ENCODE measurements at places on chromosomes 5 and 9.

GRCh38 chr9:87607859-87608258 is 110.2 kb downstream of the DAPK1 start:
- DNase-seq = no peak

- DNase-seq = no peak
Observed at GRCh38 chr5:1268056-1268455, 26.8 kb downstream of the TERT start.

- no peak for DNase-seq
Observed at GRCh38 chr5:125558016-125558415, 811.6 kb upstream of the ZNF608 start.

GRCh38 chr9:92176068-92176799 is 61.0 kb upstream of the SPTLC1 start:
- no peak for DNase-seq

DNA sequence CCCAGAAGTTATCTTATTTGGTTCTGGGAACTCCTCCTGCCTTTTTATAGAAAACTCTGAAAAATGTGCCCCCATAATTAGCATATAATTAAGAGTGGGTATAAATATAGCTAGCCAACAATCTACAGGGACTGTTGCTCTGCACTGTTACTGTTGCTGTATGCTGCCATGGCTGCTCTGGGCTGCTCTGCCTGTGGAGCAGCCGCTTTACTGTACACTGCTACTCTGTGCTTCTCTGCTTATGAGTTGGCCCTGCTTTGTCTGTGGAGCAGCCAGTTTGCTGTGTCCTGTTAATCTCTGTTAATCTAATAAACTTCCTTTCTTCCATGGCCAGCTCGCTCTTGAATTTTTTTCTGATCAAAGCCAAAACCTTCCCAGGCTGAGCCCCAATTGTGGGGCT is 2244.0 kb upstream of the ACO1 start:
- DNase-seq = no peak

DNA sequence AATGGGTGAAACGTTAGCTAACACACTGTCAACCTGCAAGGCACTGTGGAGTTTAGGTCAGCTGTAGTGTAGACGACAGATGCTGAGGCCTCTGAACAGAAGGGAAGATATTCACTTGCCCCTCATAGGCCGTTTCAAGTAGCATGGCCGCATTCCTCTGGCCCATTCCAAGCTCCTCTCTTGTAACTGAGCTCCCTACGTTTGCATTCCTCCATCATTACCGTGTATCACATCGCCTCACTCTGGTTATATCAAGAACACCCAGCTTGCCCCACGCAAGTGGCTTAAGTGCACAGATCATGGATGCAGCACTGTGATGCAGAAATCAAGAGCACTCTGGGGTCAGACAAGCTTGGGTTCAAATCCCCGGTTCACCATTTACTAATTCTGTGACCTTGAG is 43.3 kb downstream of the PRELID2 start:
- DNase-seq = no peak

GRCh38 chr5:3336666-3337065 is 259.0 kb upstream of the IRX1 start:
- DNase-seq = no peak

DNA sequence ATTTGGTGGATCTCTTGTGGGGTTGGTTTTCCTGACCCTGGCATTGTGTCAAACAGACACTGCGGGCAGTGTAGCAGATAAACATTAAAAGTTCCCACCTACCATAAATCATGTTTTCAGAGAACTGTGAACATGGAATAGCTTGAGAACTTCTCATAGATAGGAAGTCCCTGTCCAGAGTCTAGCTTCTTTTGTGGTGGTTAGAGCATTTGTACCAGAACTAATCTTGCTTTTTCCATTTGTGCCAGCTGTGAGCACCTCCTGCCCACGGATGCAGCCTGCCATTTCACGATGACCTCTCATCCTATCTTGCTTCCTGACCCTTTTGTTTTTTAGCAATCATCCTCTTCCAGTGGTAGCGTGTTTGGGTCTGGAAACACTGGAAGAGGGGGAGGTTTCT is 61.4 kb downstream of the FAM78A start:
- no peak for DNase-seq

DNA sequence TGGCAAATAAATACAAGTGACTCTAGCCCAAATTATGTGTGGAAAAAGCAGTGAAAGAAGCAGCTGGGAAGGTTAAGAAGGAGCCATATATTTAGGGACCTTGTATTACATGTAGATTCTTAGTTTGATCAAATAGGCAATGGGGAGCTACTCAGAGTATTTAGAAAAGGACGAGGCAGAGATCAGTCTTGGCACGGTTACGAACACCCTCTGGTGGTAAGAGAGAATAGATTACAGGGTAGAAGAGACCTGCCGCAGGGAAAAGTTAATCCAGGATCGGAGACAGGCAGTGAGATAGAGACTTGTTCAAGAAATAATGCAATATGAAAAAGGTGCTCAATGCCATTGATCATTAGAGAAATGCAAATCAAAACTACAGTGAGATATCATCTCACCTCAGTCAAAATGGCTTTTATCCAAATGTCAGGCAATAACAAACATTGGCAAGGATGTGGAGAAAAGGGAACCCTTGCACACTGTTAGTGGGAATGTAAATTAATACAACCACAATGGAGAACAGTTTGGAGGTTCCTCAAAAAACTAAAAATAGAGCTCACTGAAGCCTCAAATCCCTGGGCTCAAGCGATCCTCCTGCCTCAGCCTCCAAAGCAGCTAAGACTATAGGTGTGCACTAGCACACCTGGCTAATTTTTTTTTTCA is 12.0 kb downstream of the INIP start:
- DNase-seq = no peak

DNA sequence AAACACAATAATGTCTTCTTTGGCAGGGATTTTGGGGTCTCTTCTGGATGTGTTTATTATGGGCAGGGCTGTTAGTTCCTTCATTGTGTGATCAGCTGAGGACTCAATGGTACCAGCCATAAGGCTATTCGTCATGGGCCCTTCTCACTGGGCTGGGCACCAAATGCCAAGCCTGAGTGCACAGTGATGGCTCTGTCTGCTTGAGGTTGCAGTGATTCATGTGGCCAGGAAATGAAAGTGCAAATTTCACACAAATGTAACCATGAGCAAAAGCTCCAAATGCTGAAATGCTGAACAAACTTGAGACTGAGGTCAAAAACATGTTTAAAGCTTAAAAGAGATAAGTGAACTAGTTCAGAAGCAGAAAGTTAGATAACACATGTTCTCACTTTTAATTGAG is 191.0 kb downstream of the TARS1 start:
- no peak for DNase-seq

DNA sequence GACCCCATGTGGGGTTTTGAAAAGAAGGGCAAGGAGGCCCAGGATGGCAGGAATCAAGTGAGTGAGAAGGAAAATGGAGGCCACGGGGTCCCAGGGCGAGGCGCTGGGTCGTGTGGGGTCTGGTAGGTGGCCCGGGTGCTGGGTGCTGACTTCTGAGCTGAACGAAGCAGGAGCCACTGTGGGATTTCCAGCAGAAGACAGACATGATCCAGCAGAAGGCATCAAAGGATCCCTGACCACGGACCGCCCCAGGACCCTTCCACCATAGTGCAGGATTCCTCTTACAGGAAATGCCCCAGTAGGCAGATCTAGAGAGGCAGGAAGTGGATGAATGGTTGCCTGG is 106.7 kb downstream of the ADAMTS2 start:
- DNase-seq = no peak

DNA sequence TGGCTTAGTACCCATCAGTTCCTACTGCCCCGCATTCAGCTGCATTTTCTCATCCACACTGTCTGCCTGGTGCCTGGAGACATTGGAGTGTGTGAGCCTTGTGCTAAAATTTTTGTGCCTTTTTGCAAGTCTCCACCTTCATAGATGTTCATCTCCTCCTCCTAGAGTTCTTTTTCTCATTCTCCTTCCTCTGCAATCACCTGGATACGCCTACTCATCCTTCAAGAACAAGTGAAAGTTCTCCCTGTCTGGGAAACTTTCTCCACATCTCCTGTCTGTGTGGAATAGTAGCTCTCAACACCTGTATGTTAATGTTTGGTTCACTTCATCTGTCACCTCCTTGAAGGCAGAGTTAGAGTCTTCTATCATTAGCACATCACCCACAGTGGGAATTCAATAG is 125.7 kb upstream of the FBXL17 start:
- no peak for DNase-seq

DNA sequence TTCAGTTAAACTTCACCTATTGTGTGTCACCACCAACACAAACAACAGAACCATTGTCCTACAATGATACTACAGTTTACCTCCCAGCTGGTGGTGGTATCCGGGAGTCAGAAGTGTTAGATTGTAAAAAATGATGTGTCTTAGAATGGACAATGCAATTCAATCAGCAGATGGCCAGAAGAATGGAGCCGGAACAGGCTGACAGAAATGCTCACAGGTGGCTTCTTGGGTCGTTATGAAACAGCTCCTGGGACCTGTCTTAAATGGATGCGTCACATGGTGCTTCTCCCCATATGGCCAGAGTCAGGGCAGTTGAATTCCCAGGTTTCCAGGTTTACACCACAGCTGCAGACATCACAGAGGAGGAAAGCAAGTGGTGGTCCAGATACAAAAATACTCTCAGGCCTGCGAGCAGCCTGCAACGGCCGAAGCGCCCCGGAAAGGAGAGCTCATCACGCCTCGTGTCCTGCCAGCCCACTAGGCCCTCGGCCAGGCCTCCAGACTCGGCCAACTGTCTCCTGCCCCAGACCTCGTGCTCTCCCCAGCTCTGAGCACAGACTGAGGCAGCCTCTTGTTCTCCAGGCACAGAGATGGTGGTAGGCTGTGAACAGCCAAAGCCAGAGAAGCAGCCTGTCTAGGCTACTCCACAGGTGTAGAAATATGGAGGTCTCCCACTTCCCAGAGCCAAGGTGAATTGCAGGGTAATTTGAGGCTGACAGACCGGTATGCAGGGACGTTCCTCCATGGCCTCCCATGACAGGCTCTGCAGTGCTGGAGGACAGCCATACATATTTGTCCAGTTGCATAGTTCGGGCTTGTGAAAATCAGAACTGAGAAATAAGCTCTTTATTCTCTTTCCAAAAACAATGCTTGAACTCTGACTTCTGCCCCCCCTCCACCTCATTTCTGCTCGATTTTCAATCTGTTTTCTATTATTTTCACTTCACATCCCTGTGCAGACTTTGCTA is 98.5 kb upstream of the SPATA31C2 start:
- no peak for DNase-seq

- no peak for DNase-seq
Observed at GRCh38 chr9:113990975-113991471, 87.1 kb downstream of the AMBP start.

GRCh38 chr5:124641154-124641792 is 105.2 kb downstream of the ZNF608 start:
- peak; percentile 92 for DNase-seq
